ENCODE measurements at places on chromosomes 2 and 18. TPM values are rescaled to one million over a fixed set of nuclear protein-coding genes. Genes with fewer than 3 reads are reported as not detected.

TET3 gene
- 1.3 TPM for polyA plus RNA-seq

LRP2 gene
- not detected for polyA plus RNA-seq

SCYGR1 gene
- polyA plus RNA-seq: not detected

SIX2 gene
- 0.22 TPM for polyA plus RNA-seq

C2orf78 gene
- polyA plus RNA-seq: not detected
